ENCODE measurements at places on chromosomes 1 and 21.

DNA sequence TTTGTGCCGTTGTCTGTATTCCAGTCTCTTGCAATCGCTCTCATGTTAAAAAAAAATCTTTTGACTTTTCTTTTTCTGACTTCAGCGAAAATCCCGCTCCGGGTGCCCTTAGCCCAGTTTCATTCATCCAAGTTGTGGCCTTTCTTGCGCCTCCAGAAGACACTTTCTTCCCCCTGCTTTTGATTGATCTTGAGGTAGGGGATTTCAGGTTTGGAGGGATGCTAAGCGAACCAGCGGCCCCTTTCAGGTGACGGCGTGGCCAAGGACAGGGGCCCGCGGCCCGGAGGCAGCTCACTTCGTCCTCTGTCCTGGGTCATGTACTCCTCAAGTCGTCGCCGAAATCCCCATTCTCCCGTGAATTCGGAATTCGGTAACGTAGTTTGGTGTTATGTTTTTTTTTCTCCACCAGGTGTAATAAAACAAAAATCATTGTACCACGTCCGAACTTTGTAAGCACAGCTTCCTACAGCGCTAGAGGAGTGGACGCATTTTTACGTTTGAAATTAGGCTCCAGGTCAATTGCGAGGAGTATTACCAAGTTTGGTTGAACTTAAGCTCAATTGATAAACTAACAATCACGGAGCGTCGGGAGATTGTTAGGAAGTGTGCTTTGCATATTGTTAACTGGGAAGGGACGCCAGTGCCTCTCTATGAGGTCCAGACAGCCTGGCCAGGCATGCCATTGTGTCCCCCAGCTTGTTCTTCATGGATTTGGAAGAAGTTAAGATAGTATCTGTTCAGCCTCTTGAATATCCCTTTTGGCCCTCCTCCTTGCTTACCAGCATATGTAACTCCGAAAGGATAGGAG lies 1.1 kb downstream of the MRPS6 start:
- no peak for DNase-seq

- no peak for DNase-seq
Measured at GRCh38 chr1:184854496-184855140, 100.0 kb upstream of the EDEM3 start.

DNA sequence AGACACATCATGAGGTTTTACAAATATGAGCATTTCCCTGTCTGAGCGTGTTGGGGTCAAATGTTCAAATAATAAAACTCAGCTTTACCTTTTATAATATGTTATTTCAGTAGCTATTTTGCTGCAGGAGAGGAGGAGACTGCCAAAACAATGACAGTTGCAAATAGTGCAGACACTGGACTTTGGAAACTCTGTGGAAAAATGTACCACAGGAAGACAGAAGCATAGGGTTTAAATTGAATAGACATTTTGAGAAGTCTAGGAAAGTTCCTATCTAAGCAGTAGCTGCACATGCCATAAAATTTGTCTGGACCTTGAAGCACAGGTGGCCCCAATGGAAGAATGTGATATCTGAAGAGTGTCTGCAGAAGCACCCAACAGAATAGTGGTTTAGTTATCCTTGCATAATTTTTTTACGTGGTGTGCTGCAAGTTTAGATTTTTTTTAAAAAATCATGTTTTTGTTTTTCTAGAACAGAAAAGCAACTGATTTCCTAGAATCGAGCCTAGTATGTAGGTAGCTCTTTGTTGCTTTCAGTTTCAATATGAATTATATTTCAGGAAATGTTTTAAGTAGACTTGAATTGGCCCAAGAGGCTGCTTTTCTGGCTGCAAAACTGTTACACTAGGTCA lies 14.0 kb upstream of the GBP5 start:
- no peak for DNase-seq

GRCh38 chr1:10490286-10490970 lies 15.7 kb downstream of the PEX14 start:
- no peak for DNase-seq

DNA sequence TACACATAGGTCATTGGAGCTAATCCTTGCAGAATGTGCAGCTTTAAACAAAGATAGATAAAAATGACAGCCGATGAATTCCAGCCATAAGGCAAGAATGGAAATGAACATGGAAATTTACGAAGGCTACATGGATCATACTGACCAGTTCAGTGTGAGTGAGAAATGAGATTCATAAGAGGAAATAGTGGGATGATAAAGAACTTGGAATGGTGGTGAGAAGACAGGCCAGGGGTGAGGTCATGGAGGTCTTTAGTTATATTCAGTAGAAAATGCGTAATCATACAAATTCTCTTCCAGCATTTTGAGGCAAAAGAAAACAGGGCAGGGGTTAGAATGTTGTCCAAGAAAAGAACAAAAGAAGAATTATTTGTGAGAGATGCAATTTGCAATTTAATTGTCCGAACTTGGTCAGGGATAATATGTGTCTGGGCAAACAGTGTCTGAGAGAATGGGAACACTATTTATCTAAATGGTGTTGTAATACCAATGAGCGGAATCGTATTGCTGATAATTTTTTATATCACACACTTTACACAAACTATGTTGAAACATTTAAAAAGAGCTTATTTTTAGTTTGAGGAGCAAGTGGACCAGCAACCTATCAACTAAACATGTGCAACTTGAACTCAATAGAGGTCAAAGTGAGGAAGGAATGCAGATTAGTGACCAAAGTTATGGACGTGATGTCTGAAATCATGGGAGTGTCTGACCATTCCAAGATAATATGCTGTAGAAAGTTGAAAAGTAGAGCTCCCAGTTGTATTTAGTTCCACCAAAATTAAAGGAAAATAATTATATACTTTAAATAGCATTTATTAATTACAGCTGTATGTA lies 739.0 kb upstream of the NCAM2 start:
- no peak for DNase-seq

GRCh38 chr1:183270541-183271141 lies 84.6 kb downstream of the LAMC2 start:
- DNase-seq: no peak

DNA sequence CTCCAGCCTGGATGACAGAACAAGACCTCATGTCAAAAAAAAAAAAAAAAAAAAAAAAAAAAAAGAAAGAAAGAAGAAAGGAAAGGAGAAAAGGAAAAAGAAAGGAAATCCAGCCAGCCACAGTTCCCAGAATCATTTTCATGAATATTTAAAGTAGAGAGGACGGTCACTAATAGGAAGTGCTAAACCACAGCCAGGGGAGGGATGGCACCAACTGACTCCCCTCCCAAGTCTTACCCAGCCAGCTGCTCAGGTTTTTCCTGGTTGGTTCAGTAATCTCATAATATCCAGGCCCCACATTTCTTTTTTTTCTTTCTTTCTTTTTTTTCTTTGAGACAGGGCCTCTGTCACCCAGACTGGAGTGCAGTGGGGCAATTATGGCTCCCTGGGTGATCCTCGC lies 63.9 kb upstream of the AK4 start:
- DNase-seq: no peak

- DNase-seq: no peak
Measured at GRCh38 chr1:10450156-10450814, 454 bp downstream of the CORT start.

DNA sequence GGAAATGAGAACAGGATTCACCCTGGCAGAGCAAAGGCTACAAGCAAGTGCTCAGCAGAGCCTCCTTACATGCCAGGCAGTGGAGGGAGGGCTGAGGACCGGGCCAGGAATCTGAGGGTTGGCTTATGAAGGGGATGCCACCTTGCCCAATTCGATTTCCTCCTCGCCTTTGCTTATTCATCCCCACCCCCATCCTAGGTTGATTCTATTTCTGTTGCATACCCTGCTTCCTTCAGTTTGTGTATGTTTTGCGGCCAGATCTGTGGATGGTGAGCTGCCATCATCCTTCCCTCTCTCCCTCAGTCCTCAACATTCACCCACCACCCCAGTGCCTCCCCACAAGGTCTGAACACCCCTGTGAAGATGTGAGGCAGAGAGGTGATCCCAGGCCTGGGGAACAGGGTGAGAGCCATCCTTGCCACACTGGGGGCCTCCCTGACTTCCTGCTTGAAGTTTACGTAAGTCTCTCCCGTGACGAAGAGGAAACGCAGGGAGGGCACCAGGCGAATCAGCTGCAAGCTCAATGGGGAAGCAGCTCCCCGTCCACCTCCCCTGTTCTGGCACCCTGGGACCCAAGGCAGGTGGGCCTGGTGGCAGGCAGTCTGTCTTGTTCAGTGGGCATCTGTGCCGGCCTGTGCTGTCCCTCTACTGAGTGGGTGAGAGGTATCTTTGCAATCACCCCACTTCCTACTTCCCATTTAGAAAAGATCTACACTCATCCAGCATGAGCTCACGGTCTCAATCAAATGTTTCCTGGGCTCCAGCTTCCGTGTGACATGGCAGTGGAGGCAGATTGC lies 50.6 kb upstream of the CNTN2 start:
- DNase-seq: no peak

DNA sequence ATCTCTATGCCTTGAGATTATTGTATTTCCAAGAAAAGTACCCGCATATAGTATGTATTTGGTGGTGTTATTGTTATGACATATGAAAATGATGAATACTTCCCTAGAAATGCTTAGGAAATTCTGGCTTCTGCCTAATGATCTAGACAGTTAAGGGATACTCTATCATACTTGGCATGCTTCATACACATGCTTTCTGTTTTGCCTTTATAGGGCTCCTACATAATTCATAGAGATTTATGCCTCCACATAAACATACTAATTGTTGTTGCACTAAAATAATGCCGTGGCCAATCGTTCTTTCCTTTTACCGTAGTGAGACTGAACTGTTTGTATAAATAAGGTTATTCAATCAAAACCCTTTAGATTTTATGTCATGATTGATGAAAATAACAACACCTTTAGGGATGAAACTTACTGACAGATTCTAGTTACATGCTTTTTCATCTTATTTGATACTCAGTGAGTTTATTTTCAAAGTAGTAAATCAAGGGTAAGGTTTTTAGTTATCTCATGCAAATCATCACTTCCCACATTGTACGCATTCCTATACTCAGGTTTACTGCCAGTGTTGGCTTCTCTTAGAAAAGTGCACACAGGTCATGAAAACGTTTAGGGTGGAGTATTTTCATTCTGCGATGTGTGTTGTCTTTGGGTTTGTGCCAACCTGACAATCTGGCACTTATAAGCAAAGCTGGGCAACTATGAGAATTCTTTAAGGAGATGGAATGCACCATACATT lies 40.5 kb upstream of the SCYL3 start:
- DNase-seq: no peak

- no peak for DNase-seq
Measured at GRCh38 chr1:208503787-208504186, 259.6 kb upstream of the PLXNA2 start.

- no peak for DNase-seq
Measured at GRCh38 chr1:12617901-12618660, at the start of gene DHRS3. Gene DHRS3 (minus strand): TSS chr1:12618210. CDS start chr1:12617348, 862 bp downstream.

All from stimulated activated CD8-positive, alpha-beta memory T cell treated with anti-CD3 and anti-CD28 coated beads, Interleukin-12 subunit alpha, Interleukin-12 subunit beta, amount 100 ng/mL, for 1 hour (primary cell).